ENCODE measurements at places on chromosomes 11 and 22.
A peak's percentile ranks its signal among the peaks of the same experiment; 100 is the strongest.

DNA sequence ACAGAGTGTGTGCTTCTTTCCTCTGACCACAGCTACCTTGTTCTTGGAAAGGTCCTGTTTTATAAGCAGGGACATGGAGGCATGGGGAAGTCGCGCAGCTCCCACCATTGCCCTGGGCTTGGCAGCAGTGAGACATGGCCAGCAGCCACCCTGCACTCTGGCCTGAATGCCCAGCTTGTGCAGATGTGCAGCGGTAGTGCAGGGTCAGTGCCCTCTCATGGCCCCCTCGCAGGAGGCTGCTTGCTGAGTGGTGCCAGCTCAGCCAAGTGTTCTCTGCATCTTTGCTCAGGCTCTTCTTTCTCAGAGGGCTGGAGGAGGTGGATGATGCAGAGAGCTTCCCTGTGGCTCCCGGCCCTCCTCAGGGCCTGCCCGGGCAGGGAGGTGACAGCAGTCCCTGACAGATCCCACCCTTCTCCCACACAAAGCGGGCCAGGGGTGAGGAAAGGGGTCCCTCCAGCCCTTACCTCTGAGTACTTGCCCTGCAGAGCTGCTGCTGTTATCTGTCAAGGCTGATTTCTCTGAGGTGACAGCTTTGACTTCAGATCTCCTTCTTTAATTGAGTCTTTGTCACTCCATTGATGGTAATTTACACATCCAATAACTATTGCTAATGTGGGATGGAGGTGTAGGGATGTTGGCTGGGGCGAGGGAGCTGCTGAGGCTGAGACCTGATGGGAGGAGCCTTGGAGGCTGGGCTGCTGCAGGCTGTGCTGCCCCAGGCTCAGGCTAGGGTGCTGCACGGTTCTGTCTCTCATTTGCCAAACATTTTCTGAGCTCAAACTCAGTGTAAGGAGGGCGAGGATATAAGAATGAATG is 47.4 kb upstream of the B3GAT1 start:
- no peaks in the 10 kb centered on the region for H3K4me1 ChIP-seq
- H3K36me3 ChIP-seq = no peaks in the 10 kb centered on the region
- H3K27me3 ChIP-seq = peaks cover 15% of the 10 kb centered on the region
- DNase-seq = no peak

DNA sequence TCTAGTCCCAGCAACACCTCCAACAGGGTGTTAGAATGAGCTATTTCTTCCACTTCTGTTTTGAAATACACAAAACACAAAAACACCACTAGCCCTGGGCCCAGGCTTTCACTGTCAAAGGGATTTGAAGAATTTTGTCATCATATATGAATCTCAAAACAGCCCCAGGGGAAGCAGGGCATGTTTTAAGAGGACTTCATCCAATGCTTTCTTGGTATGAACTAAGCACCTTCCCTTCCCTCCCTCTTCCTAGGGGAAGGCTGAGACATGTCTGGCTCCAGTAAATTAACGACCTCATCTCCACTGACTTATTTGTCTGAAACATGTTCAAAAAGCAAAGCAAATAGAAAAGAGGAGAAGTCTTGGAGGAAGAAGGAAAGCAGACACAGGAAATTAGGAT is 75.7 kb upstream of the INCENP start:
- no peaks in the 10 kb centered on the region for H3K36me3 ChIP-seq
- no peak overlapping the region for H3K27ac ChIP-seq
- DNase-seq = no peak
- peaks cover 21% of the 10 kb centered on the region for H3K27me3 ChIP-seq
- no peak overlapping the region for H3K4me3 ChIP-seq

DNA sequence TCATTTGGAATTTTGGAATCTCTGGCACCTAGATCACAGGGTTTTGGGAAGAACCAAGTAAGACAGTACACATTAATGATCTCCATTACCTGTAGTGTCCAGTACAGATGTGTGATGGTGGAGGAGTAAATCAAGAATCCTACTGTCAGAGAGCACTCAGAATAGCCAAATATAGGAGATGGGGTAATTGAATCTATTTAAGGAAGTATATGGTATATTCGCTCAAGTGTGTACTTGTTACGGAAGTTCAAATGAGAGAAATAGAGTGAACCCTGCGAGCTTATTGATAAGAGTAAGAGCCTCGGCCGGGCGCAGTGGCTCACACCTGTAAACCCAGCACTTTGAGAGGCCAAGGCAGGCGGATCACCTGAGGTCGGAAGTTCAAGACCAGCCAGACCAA is 2.2 kb downstream of the SPCS2 start:
- peak overlapping the region; percentile 97 for H3K4me3 ChIP-seq
- H3K27ac ChIP-seq = peak overlapping the region; percentile 89
- H3K36me3 ChIP-seq = peaks cover 21% of the 10 kb centered on the region
- no peaks in the 10 kb centered on the region for H3K27me3 ChIP-seq
- no peak for DNase-seq

GRCh38 chr11:66070604-66071380 is 720 bp downstream of the PACS1 start:
- H3K4me1 ChIP-seq = peaks cover 58% of the 10 kb centered on the region
- H3K36me3 ChIP-seq = peaks cover 15% of the 10 kb centered on the region
- peak overlapping the region; percentile 84 for H3K27ac ChIP-seq
- H3K27me3 ChIP-seq = no peaks in the 10 kb centered on the region
- no peak for DNase-seq

- no peak overlapping the region for H3K4me3 ChIP-seq
- no peaks in the 10 kb centered on the region for H3K36me3 ChIP-seq
- DNase-seq = no peak
- H3K4me1 ChIP-seq = no peaks in the 10 kb centered on the region
- H3K27me3 ChIP-seq = no peaks in the 10 kb centered on the region
- no peak overlapping the region for H3K27ac ChIP-seq
Measured at GRCh38 chr11:64379817-64380709, 21.1 kb downstream of the RPS6KA4 start.

DNA sequence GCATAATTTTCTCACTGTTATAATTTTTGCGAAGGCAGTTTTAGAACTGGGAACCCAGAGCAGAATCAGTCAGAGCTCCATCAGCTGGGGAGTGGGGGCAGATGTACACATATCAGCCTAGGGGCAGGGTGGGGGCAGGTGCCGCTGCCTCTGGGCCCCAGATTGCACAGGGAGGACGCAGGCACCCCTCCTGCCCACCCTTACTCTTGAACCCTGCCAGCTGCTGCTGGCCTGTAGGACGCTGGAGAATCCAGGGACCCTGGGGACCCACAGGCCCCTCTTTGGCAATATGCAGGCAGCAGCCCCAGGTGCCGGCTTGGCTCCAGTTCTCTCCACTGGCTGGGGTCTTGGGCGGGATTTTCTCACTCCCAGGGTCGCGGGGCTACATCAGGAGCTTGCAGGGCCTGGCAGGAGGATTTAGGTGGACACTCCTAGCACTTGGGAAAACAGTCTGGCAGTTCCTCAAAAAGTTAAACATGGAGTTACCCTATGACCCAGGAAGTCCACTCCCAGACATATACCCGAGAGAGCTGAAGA is 8.8 kb upstream of the CAPN5 start:
- no peaks in the 10 kb centered on the region for H3K4me1 ChIP-seq
- H3K27me3 ChIP-seq = no peaks in the 10 kb centered on the region

- no peaks in the 10 kb centered on the region for H3K36me3 ChIP-seq
- no peaks in the 10 kb centered on the region for H3K27me3 ChIP-seq
- H3K27ac ChIP-seq = peak overlapping the region; percentile 85
- DNase-seq = no peak
Measured at GRCh38 chr22:39935612-39936011, 24.6 kb upstream of the TMA7B start.

- H3K36me3 ChIP-seq = no peaks in the 10 kb centered on the region
- DNase-seq = no peak
- H3K4me1 ChIP-seq = no peaks in the 10 kb centered on the region
- peaks cover 13% of the 10 kb centered on the region for H3K27me3 ChIP-seq
- H3K4me3 ChIP-seq = no peak overlapping the region
Measured at GRCh38 chr11:112465433-112466024, 204.9 kb upstream of the PLET1 start.

GRCh38 chr22:42747701-42748513 is 27.2 kb upstream of the A4GALT start:
- no peak overlapping the region for H3K4me3 ChIP-seq
- H3K4me1 ChIP-seq = no peaks in the 10 kb centered on the region
- DNase-seq = no peak
- no peaks in the 10 kb centered on the region for H3K36me3 ChIP-seq
- no peaks in the 10 kb centered on the region for H3K27me3 ChIP-seq
- H3K27ac ChIP-seq = no peak overlapping the region

DNA sequence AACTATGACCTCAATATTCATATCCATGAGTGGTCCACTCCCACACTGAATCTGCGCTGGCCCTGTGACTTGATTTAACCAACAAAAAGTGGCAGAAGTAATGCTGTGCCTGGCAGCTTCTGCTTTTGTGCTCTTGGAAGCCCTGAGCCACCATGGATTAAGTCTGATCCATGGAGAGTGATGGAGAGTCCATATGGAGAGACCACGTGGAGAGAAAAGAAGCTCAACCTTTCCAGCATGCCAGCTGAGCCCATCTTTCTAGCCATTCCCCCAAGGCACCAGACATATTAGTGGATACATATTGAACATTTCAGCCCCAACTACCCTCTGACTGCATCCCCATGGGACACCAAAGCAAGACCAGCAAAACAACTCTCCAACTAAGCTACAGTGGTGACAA is 16.0 kb downstream of the LRRC55 start:
- no peak overlapping the region for H3K27ac ChIP-seq
- no peaks in the 10 kb centered on the region for H3K36me3 ChIP-seq
- no peaks in the 10 kb centered on the region for H3K4me1 ChIP-seq
- peaks cover 35% of the 10 kb centered on the region for H3K27me3 ChIP-seq

DNA sequence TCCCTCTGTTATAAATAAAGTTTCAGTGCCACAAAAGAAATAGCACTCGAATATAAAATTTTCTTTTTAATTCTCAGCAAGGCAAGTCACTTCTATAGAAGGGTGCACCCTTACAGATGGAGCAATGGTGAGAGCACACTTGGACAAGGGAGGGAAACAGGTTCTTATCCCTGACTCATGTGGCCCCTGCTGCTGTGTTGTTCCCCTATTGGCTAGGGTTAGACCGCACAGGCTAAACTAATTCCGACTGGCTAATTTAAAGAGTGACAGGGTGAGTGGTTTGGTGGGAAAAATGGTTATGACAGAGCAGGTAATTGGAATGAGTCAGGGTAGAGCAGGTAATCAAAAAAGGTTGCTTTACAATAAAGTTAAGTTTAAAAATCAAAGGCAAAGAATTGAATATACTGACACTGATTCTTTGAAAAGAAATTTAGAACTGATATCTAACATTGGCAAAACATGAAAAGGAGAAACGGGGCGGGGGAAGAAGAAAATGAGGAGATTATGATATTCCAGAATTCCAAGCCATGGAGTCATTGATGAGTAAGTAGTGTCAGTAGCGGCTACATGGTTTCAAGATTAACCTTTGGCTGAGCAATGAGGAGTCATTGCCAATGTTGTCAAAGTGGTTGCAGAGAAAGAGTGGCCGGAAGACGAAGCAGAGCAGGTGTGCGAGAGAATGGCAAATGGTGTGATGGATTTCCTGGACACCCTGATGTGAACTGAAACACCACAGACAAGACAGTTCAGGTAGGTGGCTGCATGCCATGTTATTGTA is 48.4 kb upstream of the MRGPRX1 start:
- H3K36me3 ChIP-seq = no peaks in the 10 kb centered on the region
- H3K4me3 ChIP-seq = no peak overlapping the region
- no peak overlapping the region for H3K27ac ChIP-seq
- no peaks in the 10 kb centered on the region for H3K4me1 ChIP-seq
- no peak for DNase-seq

DNA sequence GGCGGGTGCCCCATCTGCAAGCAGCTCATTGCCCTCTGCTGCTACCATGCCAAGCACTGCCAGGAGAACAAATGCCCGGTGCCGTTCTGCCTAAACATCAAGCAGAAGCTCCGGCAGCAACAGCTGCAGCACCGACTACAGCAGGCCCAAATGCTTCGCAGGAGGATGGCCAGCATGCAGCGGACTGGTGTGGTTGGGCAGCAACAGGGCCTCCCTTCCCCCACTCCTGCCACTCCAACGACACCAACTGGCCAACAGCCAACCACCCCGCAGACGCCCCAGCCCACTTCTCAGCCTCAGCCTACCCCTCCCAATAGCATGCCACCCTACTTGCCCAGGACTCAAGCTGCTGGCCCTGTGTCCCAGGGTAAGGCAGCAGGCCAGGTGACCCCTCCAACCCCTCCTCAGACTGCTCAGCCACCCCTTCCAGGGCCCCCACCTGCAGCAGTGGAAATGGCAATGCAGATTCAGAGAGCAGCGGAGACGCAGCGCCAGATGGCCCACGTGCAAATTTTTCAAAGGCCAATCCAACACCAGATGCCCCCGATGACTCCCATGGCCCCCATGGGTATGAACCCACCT is 28.0 kb upstream of the L3MBTL2 start:
- no peak for DNase-seq
- no peaks in the 10 kb centered on the region for H3K27me3 ChIP-seq
- H3K4me1 ChIP-seq = no peaks in the 10 kb centered on the region
- no peak overlapping the region for H3K27ac ChIP-seq
- peaks cover 13% of the 10 kb centered on the region for H3K36me3 ChIP-seq
- H3K4me3 ChIP-seq = no peak overlapping the region

- DNase-seq = no peak
- no peak overlapping the region for H3K4me3 ChIP-seq
- H3K4me1 ChIP-seq = no peaks in the 10 kb centered on the region
- no peak overlapping the region for H3K27ac ChIP-seq
- no peaks in the 10 kb centered on the region for H3K27me3 ChIP-seq
- H3K36me3 ChIP-seq = no peaks in the 10 kb centered on the region
Measured at GRCh38 chr11:96741068-96741467, 351.3 kb downstream of the JRKL start.

- H3K4me1 ChIP-seq = peaks cover 13% of the 10 kb centered on the region
- H3K27me3 ChIP-seq = no peaks in the 10 kb centered on the region
- no peak for DNase-seq
- no peaks in the 10 kb centered on the region for H3K36me3 ChIP-seq
- no peak overlapping the region for H3K4me3 ChIP-seq
Measured at GRCh38 chr22:39470451-39471291, 13.9 kb downstream of the MGAT3 start.

- H3K27me3 ChIP-seq = no peaks in the 10 kb centered on the region
- H3K4me3 ChIP-seq = no peak overlapping the region
- no peak for DNase-seq
- H3K4me1 ChIP-seq = no peaks in the 10 kb centered on the region
- H3K27ac ChIP-seq = no peak overlapping the region
Measured at GRCh38 chr11:41955066-41955465, 495.6 kb upstream of the LRRC4C start.

- peaks cover 6% of the 10 kb centered on the region for H3K27me3 ChIP-seq
- DNase-seq = no peak
- no peak overlapping the region for H3K4me3 ChIP-seq
- no peaks in the 10 kb centered on the region for H3K4me1 ChIP-seq
- no peaks in the 10 kb centered on the region for H3K36me3 ChIP-seq
- H3K27ac ChIP-seq = no peak overlapping the region
Measured at GRCh38 chr11:35380603-35381002, 38.8 kb downstream of the SLC1A2 start.

Data from natural killer cell treated with Interleukin-12 subunit alpha and Interleukin-12 subunit beta and Interleukin-15 and Interleukin-18, amount 100 ng/mL, for 72 hours (primary cell).